Activated gamma-delta T cell (primary cell): ENCODE measurements at places on chromosomes 1 and 21.

GRCh38 chr1:19706136-19706535, 41.5 kb downstream of the HTR6 start:
- no peak for DNase-seq

- DNase-seq: no peak
Observed at GRCh38 chr1:31926252-31926651, 11.9 kb downstream of the PTP4A2 start.

GRCh38 chr1:170296211-170296610, 150.5 kb downstream of the NTMT2 start:
- DNase-seq: no peak

GRCh38 chr1:151918819-151919610, 9.7 kb upstream of the THEM4 start:
- no peak for DNase-seq

- no peak for DNase-seq
Observed at GRCh38 chr1:244760471-244760870, 75.0 kb upstream of the COX20 start.

- no peak for DNase-seq
Observed at GRCh38 chr1:115567431-115567830, 74.3 kb upstream of the VANGL1 start.

DNA sequence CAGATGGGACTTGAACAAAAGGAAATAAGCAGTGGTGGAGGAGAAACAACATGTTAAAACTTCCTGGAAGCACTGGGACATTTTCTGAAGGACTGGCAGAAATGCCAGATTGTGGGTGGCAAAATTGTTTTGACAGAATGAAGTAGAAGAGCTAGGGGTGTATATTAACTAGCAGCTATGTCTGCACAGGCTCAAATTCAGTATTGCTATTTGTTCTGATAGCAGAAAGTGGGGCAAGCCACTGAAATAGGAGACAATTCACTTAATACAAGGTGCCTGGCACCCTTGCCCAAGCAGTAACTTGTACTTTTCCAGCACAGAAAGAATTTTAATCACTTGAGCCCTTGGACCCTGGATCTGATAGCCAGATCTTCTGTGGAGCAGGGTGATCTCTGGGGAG, 11.8 kb upstream of the PIGM start:
- no peak for DNase-seq
